MCF 10A (cell line): ENCODE measurements at places on chromosomes 4 and X. TPM values are rescaled to one million over a fixed set of nuclear protein-coding genes. Genes with fewer than 3 reads are reported as not detected.

The MYL5 gene
- 30.6 and 32.9 TPM in 2 replicates for total RNA-seq

The MAGEA3 gene
- not detected in 2 replicates for total RNA-seq

The SYTL4 gene
- 1.9 and 2.1 TPM in 2 replicates for total RNA-seq

The SCRG1 gene
- not detected in 2 replicates for total RNA-seq

The SPANXB1 gene
- not detected in 2 replicates for total RNA-seq
